Stimulated activated CD8-positive, alpha-beta memory T cell treated with anti-CD3 and anti-CD28 coated beads, Interleukin-7, amount 100 ng/mL, for 48 hours (primary cell): ENCODE measurements at places on chromosomes 12 and 14.
A peak's percentile ranks its signal among the peaks of the same experiment; 100 is the strongest.

- no peak for DNase-seq
Measured at GRCh38 chr12:50589650-50590435, 85.1 kb downstream of the DIP2B start.

DNA sequence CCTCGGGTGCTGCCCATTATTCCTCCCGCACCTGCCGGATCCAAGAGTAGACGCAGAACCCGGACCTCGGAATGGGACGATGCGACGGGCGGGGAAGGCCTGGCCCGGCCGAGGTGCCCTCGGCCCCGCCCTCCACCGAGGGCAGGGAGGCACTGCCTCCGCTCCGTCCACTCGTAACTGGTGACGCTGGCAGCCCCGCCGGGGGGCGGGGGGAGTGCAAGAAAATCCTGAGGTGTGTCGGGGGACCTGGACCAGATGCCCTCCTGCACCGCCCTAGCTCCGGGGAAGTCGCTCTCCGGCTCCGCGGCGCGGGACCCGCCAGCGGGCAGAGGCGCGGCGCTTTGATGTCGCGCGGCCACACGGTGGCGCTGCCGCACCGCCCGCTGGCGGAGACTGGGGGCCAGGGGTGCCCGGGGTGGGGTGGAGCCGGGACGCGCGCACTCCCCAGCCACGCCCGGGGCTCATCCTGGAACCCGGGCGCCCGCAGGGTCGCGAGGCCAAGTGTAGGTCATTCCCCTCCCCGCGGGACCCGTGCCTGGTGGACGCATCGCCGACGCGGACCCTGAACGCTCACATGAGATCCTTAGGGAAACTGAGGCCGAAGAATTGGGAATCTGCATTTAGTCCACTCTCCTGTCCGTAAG lies 202.8 kb downstream of the TTC8 start:
- DNase-seq: peak; percentile 38

DNA sequence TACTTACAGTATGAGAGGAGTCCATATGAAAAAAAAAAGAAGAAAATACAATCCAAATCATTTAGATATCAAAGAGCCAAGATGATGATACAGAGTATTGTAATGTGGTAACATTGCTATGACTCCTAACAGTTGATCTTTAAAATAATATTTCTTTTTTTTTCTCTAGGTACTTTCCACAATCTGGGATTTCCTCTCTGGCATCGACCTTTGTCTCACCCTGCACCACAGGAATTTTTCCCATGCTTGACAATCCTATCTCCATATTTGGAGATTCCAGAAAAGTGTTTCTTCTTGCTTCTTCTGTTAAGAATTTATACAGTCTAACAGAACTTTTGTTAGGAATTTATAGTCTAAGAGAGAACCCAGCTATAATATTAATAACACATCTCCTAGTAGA lies 184.4 kb downstream of the ITPR2 start:
- DNase-seq: no peak

DNA sequence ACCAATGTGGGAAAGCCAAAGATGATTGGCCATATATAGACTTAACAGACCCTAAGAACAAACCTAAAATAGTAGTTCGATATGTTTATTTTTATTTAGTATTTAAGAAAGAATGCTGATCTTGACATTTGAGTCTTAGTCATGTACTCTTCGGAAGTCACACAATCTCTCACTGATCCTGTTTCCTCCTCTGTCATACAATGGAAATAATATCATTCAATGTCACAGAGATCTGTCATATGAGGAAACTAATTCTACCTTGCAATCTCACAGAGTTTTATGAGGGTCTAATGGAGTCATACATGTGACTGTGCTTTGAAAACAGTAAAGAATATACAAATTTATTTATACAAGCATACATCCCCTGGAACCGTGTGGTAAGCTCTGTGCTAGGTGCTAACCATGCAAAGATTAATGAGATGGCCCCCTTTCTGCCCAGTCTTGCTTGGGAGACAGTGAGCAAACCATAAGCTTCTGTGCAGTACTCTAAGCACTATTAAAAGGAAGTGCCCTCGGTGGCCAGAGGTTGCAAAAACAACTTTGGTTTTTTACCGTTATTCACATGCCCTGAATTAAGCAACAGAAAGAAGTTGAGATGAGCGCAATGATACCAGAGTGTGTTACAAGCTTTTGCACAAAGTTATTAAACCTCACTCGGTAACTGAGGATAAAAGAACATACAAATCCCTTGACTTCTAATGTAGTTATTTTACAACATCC lies 1.7 kb upstream of the LIN7A start:
- no peak for DNase-seq

DNA sequence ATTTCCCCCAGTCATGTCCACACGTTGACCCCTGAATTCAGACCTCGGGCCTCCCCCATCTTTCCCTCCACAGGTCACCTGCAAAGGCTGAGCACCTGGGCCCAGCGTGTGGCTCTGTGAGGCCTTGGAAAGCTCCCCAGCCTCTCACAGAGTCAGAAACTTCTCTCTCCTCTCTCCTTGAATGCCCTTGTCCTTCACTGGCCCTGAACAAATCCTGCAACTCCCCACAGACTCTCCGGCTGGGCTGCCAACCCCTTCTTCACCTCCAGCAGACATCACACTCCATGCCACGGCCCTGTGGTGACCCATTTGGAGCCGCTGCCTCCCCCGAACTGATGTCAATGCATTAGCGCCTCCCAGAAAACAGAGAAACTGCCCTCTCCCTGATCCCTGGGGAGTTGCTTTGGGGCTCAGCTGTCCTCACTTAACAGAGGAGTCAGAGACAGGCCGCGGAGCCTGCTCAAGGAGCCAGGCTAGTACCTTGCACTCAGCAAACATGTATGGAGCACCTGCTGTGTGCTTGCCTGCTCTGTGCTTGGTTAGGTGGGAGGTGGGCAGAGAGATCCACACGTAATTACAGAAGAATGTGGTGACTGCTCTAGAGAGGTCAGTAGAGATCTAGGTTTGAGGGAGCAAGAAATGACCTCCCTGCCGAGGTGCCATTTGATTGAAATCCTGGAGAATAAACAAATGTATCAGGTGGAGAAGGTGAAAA lies 99.2 kb upstream of the PWP1 start:
- DNase-seq: no peak

DNA sequence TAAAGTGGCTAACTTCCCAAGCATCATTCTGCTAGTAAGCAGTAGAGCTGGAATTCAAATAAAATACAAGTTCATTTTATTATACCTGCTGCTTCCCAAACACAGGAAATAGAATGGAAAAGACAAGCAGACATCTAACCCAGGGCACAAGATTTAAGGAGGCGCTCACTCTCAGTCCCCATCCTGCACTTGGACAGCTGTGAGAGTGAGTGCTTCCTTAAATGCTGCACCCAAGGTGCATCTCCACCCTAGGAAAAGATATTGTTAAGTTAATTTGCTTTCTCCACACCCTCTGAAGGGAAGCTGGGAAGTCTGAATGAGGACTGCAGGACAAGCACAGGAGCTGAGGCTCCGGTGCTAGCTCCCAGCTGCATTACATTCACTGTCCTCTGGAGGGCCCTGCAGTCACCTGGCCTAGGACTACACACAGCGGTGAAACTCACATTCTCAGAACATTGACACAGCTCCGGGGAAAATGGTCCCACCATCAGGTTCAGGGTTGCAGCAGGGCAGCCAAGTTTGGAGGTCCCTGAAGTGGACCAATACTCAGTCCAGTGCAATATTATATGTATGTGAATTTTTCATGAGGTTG lies 14.2 kb downstream of the HEBP1 start:
- DNase-seq: no peak

- DNase-seq: no peak
Measured at GRCh38 chr12:65949971-65950370, 125.7 kb downstream of the HMGA2 start.

DNA sequence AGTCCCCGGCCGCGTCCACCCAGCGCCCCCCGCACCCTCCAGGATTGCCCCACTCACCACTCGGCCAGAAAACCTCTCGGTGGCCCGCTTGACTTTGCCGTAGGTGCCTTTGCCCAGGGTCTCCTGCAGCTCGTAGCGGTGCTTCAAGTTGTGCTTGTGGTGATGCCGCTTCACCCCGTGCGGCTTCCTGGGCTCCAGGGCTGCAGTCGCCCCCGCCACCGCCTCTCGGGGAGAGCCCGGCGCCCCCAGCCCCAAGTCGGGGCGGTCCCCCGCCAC lies 459 bp downstream of the NUAK1 start:
- DNase-seq: no peak

- no peak for DNase-seq
Measured at GRCh38 chr14:81963846-81964245, 430.2 kb upstream of the SEL1L start.

DNA sequence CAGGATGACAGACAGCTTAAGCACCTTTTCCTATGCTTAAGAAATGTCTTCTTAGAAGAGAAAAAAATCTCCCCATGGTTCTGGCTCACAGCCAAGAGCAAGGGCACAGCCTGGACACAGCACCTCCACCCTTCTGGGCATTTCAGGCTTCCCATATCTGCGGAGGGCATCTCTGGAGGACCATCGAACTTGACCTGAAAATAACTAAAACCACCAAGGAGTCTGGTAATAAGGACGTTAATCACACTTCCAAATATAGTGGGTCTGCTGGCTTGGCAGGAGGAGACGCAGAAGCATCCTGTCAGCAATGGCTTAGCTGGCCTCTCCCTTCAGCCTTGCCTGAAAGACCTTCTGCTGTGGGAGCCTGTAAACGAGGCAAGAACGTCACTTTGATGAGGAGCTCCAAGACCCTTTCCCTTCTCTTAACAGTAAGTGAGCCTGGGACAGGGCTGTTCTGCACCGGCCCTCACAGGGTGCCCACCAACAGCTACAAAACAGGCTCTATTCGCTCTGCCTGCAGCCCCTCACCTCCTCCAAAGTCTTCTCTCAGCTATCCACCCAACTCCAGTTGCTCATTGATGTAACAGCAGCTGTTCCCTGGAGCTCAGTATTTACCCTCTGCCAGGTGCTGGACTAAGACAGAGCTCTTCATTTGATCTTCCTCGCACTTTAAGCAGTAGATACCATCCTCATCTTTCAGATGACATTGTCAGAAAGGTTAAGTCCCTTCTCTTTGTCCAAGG lies 13.2 kb downstream of the SETD3 start:
- no peak for DNase-seq

DNA sequence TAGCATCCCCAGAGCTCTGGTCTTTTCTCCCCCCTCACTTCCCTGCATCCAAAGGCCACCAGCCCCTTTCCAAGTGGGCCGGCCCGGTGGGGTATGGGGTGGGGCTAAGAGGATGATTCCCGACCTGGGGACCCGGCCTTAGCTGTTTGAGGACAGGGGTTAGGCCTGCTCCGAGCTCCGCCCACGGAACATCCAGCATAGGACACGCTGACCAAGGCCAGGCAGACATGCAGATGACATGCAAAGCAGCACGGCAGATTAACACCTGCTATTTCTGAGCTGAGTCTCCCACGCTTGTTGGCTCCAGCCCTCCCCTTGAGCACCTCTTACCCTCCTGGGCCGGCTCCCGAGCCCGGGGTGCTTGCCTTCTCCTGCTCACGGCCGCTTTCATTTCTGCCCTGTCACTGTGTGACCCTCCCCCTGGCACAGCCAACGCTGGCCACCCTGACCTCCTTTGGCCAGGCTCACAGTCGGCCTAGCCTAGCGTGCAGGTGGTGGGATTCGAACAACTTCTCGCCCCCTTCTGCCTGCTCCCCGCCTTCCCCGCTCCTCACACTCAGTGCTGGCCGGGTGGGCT lies 40.2 kb downstream of the TEAD4 start:
- DNase-seq: no peak

GRCh38 chr12:66352197-66352596 lies 49.9 kb downstream of the HELB start:
- no peak for DNase-seq

- no peak for DNase-seq
Measured at GRCh38 chr12:109815225-109815624, 18.0 kb downstream of the TRPV4 start.

GRCh38 chr12:114131824-114132223 lies 165.7 kb upstream of the RBM19 start:
- DNase-seq: no peak

DNA sequence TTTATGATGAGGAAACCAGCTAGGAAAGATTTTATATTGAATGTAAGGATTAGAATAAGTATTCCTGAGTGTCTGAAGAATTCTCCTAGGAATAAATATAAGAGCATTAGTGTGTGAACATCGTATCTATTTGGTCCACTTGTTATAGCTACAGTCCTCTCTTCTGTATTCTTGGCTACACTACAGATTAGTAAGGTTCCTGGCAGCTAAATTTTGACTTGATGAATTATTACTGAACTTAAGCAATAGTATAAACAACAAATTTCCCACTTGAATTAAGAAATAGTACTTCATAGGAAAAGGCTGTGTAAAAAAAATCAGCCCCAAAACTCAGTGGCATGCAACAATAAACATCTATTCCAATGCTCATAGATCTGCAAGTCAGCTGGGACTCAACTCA lies 138.4 kb upstream of the G2E3 start:
- no peak for DNase-seq

DNA sequence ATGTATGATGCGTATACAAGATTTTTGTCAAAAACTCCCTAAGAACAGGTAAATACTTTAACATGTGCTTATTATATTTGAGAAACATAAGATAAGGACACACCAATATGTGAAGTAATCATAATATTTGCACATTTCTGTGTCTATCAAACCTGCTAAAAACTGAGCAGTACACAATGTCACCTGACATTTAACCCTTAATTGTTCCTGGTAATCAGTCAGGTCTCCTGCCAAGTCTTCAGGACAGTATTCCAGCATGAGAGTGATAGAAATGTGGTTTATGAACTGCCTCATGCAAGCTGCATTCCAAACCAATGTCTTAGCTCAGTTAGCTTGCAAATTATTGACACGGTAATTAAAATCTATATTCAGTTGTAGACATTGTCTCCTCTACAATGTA lies 4.2 kb downstream of the SOX5 start:
- DNase-seq: no peak

GRCh38 chr14:95683793-95684192 lies 2.4 kb upstream of the TCL1B start:
- no peak for DNase-seq

- no peak for DNase-seq
Measured at GRCh38 chr14:24113379-24113800, 1.2 kb upstream of the DCAF11 start.

DNA sequence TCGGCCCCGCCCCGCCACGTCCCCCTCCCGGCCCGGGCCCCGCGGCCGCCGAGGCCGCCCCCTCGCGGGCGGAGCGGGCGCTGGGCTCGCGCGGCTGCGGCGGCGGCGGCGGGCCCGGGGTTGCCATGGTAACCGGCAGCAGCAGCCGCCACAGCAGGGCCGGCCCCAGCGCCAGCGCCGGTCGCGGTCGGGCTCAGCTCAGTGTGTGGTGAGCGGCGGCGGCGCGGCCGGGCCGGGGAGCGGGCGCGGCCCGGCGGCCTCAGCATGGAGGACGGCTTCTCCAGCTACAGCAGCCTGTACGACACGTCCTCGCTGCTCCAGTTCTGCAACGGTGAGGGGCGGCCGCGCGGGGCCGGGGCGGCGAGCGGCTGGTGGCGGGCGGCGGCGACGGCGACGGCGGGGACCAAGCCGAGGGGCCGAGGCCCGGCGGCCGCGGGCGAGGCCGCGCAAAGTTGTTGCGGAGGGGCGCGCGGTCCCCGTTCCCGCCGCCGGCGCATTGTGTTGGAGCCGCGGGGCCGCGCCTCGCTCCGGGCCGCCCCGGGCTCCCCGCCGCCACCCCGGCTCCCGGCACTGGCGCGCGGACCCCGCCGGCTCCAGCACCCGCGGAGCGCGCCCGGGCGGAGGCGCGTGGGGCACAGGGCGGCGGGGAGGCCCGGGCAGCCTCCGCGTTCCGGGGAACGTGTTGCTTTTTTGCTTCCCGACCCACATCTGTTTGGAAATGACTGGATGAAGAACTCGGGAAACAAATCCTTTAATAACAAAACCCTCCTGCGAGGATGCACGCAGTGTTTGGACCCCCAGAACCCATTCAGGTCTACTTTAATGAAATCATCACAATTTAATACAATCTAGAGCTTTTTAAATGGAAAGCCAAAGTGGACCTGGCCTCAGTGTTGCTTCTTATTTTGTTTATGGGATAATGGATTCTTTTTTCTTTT lies at the start of gene EML1:
Gene EML1 (plus strand): TSS at position 201 of the 938 bp plus-strand sequence. CDS start 64 bp downstream, at position 265.
- DNase-seq: peak; percentile 55
